ENCODE measurements at places on chromosomes 2 and 18.
A peak's percentile ranks its signal among the peaks of the same experiment; 100 is the strongest.

- no peak for DNase-seq
Measured at GRCh38 chr18:11993264-11993916, 12.1 kb downstream of the IMPA2 start.

- no peak for DNase-seq
Measured at GRCh38 chr2:216051350-216051749, 30.3 kb downstream of the PECR start.

DNA sequence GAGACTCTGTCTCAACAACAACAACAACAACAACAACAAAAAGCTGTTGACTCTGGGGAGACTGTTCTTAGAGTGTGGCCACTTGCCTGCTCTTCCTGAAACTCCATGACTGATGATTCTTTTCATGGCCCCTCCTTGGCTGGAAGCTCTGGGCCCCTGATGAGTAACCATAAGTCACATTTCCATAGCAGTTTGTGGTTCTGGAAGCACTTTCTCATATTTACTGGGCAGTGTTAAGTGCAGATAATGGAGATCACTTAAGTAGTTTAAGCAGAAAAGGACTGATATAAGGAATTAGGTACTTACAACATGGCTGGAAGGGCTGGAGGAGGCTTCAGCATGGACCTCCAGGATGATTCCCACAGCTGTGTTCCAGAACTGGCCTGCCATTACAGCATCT is 147.3 kb upstream of the DLX2 start:
- DNase-seq, result no peak

DNA sequence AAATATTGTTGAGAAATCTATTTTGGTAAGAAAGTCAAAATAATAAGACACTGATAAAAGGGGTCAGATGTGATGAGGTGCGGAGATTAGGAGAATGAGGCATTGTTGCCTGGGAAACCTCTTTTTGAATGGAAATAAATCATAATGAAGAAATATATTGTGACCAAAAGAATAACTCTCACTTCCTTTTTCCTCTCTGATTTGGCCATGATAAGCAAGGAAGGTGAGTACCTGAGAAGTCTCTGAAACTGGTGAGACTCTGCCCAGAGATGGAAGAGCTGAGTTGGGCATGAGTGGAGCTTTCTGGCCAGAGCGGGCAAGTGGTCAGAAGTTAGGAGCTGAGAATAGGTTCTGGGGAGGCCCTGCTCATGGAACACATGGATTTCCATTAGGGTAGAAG is 11.8 kb downstream of the LAMA3 start:
- DNase-seq, result no peak

DNA sequence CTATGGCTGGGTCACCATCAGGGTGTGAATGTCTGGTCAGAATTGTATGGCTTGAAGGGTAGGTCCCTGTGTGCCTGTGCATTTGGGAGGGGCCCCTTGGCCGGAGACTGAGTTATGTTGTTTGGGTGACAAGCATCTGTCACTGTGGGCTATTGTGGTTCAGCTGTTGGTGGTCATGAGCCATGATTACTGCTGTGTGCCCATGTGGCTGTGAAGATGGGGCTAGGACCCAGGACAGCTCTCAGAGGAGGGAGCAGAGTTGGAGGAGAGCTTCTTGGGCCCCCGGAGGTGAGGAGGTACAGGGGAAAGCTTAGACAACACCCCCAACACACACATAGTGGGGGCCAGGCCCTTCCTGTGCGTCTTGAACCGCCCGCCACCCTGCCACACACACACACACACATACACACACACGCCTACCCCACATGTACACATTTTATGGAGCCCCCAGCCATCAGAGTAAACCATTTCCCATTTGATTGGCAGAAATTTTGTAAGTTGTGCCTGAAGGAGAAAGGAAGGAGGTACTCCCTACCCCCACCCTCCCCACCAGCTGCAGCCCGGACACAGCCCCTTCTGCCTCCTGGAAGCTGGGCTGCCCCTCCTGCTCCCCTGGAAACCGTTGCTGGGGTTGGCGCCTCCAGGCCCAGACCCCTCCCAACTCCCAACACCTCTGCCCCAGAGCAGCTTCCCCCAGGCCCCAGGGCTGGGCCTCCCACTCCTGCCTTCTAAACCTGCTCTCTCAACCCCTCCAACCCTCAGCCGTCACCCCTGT is 2.0 kb downstream of the GAREM2 start:
- peak; percentile 31 for DNase-seq

DNA sequence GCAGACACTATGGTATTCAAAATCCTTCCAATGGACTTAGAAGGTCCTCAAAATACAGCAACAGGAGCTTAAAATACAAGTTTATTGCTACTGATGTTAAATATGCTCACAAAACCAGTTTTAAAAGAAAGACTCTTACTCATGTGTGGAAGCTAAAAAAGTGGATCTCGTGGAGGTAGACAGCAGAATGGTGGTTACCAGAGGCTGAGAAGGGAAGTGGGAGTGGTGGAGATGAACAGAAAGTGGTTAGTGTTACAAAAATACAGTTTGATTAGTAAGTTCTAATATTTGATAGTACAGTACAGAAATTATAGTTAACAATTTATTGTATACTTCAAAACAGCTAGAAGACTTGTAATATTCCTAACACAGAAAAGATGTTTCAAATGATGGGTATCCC is 12.1 kb downstream of the ADAM17 start:
- DNase-seq, result no peak

Data from lung (tissue), 17 donors.